ENCODE measurements at places on chromosomes 6 and 20. TPM values are rescaled to one million over a fixed set of nuclear protein-coding genes. Genes with fewer than 3 reads are reported as not detected.

- DNase-seq, result no peak
Observed at GRCh38 chr6:90874931-90875330, 288.1 kb upstream of the MAP3K7 start.

GRCh38 chr20:44247586-44248409, 690 bp downstream of the GDAP1L1 start:
- peak; percentile 62 for DNase-seq

The CABLES2 gene
- 3.5 TPM for total RNA-seq

DNA sequence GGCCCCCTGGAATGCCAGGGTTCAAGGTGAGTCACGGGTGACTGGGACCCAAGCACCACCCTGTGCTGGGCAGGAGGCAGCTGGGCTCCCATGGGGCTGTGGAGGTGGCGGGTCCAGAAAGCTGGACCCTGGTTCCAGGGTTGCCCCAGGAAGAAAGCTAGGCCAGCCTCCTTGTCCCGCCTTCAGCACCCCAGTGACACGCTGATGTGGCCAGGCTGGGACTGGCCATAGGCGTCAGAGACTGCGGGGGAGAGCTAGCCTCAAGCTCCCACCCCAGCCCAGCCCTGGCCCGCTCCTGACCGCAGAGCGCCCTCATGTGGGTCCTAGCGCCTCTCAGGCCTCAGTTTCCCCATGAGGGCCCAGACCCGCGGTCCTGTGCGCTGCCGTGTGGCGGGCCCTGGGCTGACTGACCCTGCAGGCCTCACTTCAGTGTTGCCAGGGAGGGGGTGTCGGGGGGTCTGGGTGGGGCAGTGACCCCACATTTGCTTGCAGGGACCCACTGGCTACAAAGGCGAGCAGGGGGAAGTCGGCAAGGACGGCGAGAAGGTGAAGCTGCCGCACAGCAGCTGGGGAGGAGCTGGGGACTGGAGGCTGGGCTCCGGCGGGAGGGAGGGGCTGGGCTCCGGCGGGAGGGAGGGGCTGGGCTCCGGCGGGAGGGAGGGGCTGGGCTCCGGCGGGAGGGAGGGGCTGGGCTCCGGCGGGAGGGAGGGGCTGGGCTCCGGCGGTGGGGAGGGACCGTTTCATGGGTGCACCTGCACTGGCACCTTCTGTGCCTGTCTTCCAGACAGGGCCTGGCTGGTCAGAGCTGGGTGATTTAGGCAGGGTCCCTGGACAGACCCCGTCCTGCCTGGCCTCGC, 7.9 kb downstream of the COL9A3 start:
- no peak for DNase-seq

DNA sequence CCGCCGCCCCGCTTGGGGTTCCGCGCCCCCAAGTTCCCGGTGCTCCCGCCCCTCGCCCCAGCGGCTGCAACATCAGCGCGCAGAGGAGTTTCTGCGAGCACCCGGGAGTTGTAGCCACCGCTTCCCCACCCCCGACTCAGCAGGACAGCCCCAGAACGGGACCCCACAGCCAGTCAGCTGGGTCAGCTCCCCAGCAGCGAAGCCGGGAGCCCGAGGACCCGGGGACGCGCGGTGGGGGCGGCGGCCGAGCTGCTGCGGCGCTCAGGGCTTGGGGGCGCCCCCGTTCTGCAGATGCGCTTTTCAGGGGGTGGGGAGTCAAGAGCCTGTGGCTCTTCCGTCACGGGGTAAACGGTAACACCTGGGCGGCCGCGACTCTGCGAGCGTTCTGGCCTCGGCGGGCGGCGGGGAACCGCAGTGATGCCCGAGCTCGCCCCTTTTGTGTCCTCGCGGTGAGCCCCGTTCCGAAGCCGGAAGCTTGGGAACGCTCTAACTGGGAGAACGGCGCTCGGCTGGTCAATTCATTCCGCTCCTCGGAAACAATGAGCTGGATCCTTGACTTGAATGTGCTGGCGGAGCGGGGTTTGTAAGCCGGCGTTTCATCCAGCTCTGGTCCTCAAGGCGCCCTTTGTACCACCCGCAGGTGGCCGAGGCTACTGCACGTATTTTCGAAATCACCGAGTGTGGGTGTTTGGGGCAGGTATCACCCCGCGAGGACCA, 774 bp downstream of the PLEKHG1 start:
- peak; percentile 84 for DNase-seq

Data from lung (tissue), 17 donors.